NCI-H1105 treated with DMSO at 0.1 percent for 48 hours (cell line): ENCODE measurements at places on chromosomes 7 and 10.

GRCh38 chr10:71737834-71738197 lies 18.2 kb upstream of the C10orf105 start:
- DNase-seq = no peak

GRCh38 chr10:43045631-43046287 lies 31.1 kb upstream of the RET start:
- no peak for DNase-seq

- no peak for DNase-seq
Measured at GRCh38 chr7:124689931-124690330, 75.7 kb downstream of the GPR37 start.

DNA sequence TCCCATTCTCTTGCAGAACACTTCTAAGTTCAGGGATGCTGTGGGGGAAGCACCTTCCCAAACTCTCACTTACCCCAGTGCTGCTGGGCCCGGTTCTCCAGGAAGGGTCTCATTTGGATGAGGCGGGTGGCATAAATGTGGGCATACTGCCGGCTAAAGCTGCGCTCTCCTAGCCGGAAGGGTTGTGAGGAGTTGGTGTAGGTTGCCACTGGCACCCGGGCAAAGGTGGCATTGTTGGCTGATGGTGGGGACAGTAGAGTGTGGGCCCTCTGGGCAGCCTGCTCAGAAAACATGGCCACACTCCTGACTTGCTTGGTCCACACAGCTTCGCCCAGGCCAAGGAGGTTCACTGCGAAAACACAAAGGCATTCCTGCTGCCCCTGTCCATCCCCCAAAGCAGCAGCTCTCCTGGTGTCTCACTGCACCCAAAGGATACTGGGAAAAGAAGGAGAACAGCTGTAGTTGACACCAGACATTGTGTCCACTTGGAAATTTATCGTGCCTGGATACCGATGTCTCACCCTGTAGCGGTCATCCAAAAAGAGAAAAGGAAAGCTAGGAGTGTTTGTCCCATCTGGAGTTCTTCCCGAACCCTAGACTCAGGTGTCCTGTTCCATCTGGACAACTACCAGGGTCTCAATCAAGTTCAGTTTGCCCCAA lies 1.5 kb downstream of the POLD2 start:
- no peak for DNase-seq

GRCh38 chr10:86684331-86685097 lies 16.2 kb downstream of the LDB3 start:
- DNase-seq = no peak

DNA sequence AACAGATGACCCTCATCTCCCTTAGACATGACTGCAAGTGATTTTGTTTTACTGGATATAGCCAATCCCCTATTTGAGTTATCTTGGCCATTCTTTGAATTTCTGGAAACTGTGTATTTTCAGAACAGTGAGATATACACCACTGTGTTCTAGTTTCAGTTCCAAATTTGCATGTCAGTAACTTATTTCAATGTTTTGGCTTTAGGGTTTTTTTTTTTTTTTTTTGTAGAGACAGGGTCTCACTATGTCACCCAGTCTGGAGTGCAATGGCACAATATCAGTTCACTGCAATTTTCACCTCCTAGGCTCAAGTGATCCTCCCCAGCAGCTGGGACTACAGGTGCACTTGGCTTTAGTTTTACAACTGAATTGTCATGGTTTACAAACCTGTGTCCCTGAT lies 67.2 kb downstream of the ATAD1 start:
- DNase-seq = no peak

- DNase-seq = no peak
Measured at GRCh38 chr10:61186408-61186807, 242.4 kb upstream of the RHOBTB1 start.

- peak; percentile 3 for DNase-seq
Measured at GRCh38 chr10:126504063-126504760, 115.9 kb upstream of the ADAM12 start.

- no peak for DNase-seq
Measured at GRCh38 chr7:16935341-16935735, 53.6 kb upstream of the AGR3 start.

DNA sequence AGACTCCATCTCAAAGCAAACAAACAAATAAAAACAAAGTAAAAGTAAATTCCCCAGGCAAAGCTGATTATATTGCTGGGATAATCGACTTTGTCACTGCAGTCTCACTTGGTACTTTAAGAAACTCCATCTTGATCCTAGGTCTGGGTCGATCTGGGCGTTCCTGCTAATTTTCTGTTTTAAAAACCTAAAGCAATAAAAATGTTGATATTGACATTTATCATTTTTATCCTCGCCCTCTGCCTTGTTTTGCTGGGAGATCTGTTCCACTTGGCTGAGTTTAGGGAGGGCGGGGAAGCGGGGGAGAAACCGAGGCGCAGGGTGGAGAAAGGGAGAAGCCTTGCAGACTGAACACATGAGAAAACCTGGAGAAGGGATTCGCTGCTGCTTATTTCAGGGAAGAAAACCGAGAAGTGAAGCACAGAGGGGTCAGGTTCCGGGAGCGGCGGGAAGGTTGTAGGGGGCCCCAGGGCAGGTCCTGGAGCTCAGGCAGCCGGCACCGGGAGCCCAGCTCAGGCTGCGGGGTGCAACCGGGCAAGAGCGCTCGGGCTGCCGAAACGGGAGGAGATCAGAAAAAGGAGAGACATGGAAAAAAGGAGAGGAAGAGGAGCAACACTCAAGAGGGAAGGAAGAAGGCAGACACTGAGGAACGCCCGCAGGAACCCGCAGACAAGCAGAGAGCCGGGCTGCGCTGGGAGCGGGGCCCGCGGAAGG lies 27.3 kb upstream of the KMT2C start:
- peak; percentile 68 for DNase-seq

DNA sequence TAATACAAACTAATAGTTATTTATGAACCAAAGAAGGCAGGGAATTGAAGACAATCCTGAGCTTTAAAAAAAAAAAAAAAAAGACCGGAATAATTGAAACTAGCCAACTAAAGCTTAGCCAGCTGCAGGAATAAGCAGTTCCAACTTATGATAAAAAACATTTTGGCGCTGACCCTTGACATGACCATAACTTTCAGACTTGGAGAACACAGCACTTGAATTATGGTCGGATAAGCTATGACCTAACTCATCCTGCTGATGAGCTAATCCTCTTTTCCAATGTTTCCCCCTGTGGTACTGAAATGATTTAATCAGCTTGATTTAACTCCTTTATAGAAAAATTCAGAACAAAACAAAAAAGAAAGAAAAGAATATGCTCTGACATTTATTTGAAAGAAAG lies 181.8 kb downstream of the DGKB start:
- no peak for DNase-seq

DNA sequence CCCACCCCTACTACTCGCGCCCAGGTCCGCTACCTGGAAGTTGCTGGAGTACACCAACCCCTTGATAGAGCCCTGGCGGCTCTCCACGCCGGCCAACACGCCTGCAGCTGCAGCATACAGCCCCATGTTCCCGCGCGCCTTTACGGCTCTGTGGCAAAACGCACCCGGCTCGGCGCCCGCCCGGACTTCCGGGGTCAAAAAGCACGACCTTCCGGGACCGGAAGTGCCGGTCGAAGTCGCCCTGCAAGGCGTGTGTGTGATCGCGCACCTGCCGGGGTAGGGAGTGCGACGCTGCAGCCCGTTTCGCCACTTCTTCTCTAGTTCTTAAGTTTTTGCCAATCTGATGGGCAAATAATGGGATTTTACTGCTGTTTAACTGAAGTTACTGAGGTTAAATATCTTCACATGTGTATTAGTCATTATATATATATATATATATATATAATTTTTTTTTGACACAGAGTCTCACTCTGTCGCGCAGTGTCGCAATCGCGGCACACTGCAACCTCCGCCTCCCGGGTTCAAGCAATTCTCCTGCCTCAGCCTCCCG lies at the start of gene NSUN5:
Gene NSUN5 (minus strand): TSS at position 162 of the 550 bp plus-strand sequence. CDS start 36 bp downstream, at position 126.
- peak; percentile 80 for DNase-seq

- peak; percentile 47 for DNase-seq
Measured at GRCh38 chr10:99621454-99622251, 1.4 kb upstream of the SLC25A28 start.

GRCh38 chr10:30151581-30152389 lies 92.4 kb upstream of the JCAD start:
- DNase-seq = no peak

DNA sequence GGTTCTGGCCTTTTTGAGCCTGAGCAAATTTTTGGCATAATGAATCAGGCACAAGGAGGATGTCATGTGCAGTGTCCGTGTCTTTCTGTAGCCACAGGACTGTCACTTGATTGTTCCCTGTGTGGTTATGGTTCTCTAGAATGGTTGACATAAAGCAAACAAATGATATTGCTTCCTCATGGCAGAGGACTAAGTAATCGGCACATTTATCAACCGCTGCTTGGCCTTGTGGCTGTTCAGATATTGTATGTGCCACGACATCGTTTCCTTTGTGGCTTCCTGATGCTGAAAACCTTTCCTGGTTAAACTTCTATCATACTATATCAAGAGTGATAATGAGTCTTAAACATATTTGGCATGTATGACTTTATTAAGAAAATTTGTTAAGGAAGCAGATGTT lies 598.8 kb downstream of the SUGCT start:
- DNase-seq = no peak

- DNase-seq = no peak
Measured at GRCh38 chr10:29493697-29494096, 141.1 kb downstream of the SVIL start.

DNA sequence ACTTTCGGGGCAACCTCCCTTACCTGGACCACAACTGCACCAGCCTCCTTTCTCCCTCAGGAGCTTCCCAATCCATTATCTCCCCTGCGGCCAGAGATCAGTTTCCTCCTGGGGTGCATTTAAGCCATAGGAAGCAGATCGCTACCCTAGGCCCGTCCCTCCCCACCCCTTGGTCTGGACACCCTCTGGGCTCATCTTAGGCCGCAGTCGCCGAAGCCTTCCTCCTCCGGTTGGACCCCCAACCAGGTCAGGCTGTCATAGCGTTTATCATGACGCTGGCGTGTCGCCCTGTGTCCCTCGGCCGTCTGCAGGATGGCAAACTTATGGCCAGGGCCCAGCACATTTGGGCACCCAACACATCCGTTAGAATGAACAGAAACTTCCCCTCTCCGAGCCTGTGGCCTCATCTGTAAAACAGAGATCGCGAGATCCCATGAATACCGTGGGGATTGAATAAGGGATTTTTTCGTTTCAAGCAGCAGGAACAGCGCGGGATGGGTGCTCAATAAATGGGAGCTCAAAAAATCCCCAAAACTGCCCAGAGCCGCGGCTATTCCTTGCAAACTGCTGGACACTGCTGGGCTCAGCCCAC lies 669 bp upstream of the AP5Z1 start:
- DNase-seq = no peak

DNA sequence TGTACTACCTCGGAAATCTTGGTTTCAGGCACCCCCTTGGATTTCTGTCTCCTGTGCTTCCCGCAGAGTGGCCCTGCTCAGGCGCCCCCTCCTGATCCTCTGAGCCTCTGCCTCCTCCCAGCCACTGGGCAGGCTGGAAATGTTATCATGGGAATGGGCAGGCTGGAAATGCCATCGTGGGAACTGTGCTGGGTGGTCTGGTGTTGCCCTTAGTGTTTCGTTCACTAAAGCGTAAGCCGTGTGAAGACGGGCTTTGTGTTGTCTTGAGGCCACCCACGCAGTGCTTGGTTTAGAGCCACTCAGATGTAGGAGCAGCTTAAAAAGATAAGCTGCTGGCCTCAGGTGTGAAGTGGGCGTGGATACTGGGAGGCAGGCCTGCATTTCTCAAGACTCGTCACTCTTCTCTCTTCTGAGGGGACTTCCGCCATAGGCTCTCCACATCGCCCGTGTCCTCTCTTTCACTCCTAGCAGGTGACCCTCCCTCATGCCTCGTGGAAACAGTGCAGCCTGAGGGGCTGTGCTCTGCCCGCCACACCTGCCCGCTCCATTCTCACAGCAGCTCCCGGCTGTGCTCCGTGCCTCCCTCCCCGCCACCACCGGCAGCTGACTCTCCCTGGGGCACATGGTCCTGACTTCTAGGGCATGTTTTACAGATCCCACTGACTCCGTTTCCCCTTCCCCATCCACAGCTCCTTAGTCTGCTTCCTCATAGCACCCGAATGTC lies 28.5 kb downstream of the PPP2R2D start:
- DNase-seq = no peak

GRCh38 chr7:22413211-22413610 lies 56.3 kb upstream of the RAPGEF5 start:
- no peak for DNase-seq

DNA sequence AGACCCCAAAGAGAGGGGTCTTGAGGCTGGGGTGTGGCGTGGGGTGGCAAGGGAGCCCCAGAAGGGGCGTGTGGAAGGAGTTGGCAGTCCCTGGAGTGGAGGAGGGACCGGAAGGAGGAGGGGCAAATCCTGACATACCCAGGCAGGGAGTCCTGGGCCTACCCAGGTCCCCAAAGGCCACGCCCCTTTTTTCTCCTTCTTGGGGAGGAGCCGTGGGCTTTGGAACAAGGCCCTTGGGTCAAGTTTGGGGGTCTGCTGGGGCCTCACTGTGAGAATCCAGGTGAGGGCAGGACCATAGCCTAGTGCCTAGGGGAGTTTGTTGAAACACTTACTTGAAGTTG lies 1.2 kb upstream of the SMARCD3 start:
- DNase-seq = no peak

- DNase-seq = no peak
Measured at GRCh38 chr10:95221124-95221523, 27.1 kb downstream of the ACSM6 start.

DNA sequence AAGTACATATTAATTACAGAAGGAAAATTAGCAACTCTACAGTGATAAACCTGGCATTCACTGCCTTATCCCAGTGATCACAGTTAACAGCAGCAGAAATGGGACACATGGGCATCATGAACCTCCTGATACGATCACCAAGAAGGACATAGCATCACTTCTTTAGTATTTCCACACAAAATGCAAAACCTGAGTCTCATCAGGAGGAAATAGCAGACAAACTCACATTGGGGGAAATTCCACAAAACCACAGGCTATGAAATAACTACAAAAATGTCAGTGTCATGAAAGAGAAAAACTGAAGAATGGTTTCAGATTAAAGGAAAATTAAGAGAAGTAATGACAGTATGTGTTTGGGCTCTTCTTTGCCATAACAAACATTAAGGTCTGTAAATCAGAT lies 12.0 kb upstream of the PURB start:
- DNase-seq = no peak

GRCh38 chr10:6586501-6586900 lies 6.4 kb upstream of the PRKCQ start:
- DNase-seq = no peak

GRCh38 chr7:70615066-70615606 lies 516.8 kb upstream of the GALNT17 start:
- DNase-seq = no peak

DNA sequence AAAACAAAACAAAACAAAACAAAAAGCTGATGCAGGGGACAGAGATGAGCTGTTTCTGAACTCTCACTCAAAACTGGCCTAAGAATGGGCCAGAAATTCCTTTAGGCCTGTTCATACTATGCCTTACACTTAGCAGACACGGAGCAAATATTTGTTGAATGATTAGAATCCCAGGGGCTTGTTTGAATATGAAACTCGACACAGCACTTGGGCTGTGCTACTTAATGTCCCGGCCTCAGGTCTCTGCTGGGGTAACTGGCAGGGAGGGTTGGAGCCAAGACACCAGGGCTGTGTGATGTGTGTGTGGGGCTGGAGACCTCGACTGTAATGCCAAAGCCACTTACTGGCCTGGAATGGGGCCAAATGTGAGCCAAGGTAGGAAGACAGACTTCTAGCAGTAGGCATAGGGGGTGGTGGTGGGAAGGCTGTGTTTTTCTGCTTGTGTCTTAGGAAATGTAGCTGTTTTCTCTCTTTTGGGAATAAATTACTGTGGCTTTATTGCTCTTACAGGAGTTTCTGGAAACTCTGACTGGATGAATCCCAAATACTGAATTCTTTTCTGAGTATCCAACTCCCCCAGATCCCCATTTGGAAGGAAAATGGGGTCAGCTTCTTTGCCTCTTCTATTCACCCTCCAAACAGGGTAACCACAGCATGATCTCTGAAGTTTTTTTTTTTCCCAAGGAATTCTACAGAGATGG lies 66.7 kb downstream of the EMX2 start:
- peak; percentile 51 for DNase-seq
